AML-193 (cell line): ENCODE measurements at places on chromosomes 5 and 9.
A peak's percentile ranks its signal among the peaks of the same experiment; 100 is the strongest.

DNA sequence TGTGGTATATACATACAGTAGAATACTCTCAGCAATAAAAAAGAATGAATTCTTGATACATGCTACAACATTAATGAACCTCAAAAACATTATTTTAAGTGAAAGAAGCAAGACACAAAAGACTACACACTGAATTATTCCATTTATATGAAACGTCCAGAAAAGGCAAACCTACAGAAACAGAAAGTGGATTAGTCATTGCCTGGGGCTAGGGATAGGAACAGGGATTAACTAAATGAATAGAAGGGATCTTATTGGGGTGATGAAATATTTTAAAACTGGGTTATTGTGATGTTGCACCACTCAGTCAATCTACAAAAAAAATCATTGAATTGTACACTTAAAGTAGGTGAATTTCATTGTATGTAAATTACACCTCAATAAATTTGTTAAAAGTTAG, 326.7 kb downstream of the PIK3R1 start:
- no peak for DNase-seq

GRCh38 chr9:89597711-89598362, 7.0 kb upstream of the GADD45G start:
- DNase-seq, result peak; percentile 45

- no peak for DNase-seq
Observed at GRCh38 chr9:116516456-116516855, 170.6 kb upstream of the TRIM32 start.

- DNase-seq, result no peak
Observed at GRCh38 chr5:92064993-92065392, 681.9 kb upstream of the ARRDC3 start.

DNA sequence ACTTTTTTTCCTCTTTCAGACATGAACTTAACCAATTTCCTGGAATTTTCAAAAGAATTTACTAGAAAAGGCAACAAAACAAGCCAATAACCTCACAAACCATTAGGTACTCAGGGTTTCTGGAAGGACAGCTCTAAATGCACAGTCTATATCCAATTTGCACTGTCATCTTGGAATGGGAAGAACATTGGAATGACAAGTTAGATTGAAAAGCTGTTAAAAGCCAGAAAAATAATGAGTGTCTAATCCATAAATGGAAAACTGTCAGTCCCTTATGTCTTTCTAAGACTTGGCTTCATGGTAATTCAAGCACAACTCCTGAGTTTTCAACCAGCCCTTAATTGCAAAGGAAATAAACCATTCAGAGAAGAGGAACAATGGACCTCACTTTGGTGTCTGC, 105.8 kb upstream of the NTRK2 start:
- no peak for DNase-seq

- no peak for DNase-seq
Observed at GRCh38 chr9:89358376-89358916, 40.1 kb downstream of the SECISBP2 start.

- DNase-seq, result no peak
Observed at GRCh38 chr9:136992819-136993369, 672 bp downstream of the PAXX start.

- peak; percentile 50 for DNase-seq
Observed at GRCh38 chr9:133478851-133479711, at the start of gene SLC2A6. TSS of gene SLC2A6 (minus strand) at chr9:133479099. CDS start at chr9:133479059, 40 bp downstream.

DNA sequence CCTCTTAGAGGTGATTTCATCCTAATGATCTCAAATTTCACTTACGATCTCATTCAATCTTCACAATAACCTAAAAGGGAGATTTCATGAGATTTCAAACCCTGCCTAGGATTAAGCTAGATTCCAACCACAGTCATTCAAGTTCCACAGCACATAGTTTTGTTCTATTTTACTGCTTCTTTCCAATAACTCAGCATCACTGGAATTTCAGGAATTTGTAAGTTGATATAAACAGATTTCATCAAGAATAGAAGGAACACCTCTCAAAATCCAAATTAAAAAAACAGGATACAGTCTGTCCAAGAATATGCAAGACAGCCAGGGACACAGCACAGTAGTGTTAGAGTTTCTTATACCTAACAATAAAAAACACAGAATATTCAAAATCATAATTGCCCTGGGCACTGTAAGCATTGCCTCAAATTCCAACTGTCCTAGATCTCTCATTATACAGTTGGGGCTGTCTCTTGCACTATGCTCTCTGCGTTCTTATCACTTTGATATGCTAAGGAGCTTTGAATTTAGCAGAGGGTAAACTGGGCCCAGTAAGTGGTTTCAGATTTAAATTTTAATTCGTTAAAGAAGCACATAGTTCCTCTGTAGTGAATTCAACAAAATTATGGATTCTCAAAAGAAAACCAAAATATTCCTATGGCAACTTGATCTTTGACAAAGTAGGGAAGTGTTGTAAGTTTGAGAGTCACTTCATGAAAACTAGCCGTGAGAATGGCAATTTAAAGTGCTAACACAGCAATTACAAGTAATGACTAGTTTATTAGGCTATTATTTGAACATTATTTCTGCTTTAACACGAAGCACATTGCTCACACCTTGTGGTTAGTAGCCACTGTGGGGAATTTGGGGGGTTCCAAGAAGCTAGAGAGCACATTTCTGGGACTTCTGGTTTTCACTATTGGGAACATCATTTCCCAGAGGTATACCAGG, 478.6 kb upstream of the C9orf72 start:
- no peak for DNase-seq

GRCh38 chr5:172722327-172722815, 48.6 kb downstream of the DUSP1 start:
- DNase-seq, result no peak

GRCh38 chr5:38446029-38446522, 110.4 kb downstream of the LIFR start:
- no peak for DNase-seq

DNA sequence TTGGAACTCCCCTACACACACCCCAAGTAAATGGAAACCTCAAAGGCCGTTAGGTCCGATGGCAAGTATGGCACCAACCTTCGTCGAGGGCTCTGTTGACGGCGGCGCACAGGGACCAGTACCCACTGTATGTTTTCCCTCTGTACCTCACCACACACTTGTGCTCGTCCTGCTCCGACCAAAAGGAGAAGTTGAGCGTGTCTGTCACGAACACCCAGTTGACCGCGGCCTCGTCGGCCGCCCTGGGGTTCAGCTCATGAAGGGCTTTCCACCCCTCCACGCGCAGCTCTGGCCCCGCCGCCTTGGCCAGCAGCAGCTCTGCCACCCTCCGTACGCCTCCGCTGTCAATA, 24.0 kb downstream of the HNRNPK start:
- no peak for DNase-seq

- DNase-seq, result no peak
Observed at GRCh38 chr9:70117835-70118319, 74.2 kb downstream of the MAMDC2 start.

GRCh38 chr9:116345393-116345792, 191.8 kb downstream of the PAPPA start:
- no peak for DNase-seq

GRCh38 chr5:96829297-96829696, 21.6 kb upstream of the ERAP1 start:
- no peak for DNase-seq

GRCh38 chr5:147564124-147564486, 54.2 kb upstream of the DPYSL3 start:
- no peak for DNase-seq

- no peak for DNase-seq
Observed at GRCh38 chr9:111016016-111016415, 22.3 kb downstream of the LPAR1 start.

DNA sequence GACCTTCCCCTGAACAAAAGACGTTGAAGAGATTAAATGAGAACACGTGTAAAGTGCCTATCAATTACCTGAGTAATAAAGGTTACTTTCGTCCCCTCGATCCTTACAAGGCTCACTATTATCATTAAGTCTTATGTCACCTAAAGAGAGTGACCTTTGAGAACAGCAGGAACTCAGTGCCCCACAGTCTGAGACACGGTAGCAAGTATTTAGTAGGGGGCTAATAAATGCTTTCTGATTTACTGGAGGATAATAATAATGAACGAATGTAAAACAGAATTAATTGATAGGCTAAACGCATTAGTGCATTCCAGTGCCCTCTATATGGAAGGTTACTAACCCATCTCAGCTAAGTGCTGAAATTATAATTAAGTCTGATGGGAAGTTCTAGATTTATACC, 199.9 kb downstream of the FBXL17 start:
- DNase-seq, result no peak

DNA sequence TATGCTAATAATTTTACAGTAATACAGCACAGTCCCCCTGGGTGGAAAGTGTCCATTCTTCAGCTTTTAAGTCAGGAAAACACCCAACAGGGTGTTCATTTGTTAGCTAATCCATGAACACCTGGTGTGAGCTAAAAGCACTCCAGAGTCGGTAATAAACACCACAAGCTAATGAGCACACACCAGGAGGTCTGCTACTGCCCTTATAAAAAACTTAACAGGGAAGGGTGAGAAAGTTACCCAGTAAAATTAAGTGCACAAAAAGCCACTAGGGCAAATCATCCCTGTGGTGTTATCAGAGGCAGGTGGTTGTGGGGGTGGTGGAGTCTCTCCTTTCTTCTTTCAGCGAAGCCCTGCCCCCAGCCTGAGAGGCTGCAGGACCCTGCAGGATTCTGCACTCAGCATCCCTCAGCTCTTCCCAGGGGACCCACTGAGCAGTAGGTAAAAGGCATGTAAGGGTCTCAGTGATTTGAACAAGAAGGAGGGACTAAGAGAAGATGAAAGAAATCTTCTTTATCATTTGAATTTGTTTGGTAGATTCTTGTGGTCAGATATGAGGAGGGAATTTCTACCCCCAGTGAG, 14.4 kb downstream of the GDNF start:
- no peak for DNase-seq

- DNase-seq, result no peak
Observed at GRCh38 chr5:157578079-157578780, 2.7 kb upstream of the ADAM19 start.

DNA sequence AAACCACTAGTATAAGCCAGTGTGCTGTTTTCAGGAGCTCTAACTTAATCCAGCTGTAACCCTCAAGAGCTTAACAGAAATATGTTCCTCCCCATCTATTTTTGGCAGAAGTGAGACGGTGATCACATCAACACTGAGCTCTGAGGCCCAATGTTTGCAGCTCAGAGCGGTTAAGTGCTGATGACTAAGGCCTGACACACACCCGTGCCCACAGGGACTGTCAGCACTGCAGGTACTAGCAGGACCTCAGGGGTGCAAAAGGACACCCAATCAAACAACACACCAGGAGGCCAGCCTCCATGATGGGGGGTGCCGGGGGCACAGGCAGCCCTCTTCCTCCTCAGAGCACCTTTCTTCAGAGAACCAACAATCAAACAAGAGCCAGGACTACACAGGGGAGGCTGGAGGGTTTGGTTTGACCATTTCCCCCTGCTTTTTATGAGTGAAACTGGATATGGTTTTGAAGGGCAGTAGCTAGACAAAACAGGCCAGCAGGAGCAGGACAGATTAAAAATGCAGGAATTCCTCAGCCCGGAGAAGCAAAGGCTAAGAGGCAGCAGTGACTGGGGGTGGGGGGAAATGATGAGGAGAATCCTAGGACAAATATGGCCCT, 61.3 kb downstream of the RAPGEF1 start:
- DNase-seq, result peak; percentile 22

GRCh38 chr9:76605321-76605900, 146.4 kb downstream of the GCNT1 start:
- peak; percentile 31 for DNase-seq

DNA sequence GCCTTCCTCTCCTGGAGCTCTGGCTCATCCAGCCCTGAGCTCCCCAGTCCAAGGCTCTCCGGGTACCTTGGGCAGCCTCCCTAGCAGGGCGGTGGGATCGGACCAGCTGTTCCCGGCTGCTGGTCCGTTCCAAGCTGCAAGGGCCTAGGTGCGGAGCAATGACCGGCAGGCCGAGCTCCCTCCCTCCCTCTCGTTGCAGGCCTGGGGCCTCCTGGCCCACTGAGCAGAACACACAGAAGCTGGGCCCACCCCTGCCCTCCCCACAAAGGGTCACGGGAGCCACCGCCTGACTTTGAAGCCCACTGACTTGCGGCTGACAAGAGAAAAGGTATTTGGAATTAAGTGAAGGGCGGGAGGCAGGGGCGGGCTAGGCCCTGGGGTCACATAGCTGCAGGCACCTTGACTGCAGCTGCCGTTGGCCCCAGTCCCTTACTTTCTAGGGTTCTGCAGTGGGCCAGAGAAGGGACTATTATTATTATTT, 104.7 kb upstream of the IER5L start:
- no peak for DNase-seq

DNA sequence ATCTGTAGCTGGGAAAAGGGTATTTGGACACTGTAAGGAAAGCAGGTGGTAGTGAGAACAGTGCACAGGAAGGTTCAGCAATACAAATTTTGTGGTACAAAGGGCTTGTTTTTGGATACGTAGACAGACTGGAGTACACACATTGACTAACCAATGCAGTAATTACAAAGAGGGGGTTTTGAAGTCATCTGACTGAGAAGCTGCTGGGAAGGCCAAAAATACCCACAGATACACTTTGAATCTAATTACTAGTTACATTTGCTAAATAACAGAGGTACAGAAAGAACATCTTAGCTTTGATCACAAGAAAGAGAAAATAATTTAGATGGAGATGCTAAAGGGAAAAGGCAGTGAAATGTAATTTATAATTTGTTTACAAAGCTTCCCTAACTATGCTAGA, 45.9 kb downstream of the PKD2L2 start:
- no peak for DNase-seq

DNA sequence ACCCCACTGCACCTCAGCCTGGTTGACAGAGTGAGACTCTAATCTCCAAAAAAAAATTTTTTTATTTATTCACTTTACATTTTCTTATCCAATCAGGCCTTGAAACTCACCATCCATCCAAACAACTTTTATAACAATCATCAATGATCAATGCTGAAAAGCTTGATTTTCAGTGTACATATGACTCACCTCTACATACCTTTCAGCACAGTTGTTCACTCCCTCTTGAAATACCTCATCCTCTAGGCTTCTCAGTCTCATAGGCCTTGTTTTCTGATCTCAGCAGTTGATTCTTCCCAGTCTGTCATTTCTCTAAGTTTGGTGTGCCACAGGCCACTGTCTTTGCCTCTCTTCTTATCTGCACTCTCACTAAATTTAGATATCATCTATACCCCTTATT, 36.2 kb downstream of the GRIN3A start:
- no peak for DNase-seq

DNA sequence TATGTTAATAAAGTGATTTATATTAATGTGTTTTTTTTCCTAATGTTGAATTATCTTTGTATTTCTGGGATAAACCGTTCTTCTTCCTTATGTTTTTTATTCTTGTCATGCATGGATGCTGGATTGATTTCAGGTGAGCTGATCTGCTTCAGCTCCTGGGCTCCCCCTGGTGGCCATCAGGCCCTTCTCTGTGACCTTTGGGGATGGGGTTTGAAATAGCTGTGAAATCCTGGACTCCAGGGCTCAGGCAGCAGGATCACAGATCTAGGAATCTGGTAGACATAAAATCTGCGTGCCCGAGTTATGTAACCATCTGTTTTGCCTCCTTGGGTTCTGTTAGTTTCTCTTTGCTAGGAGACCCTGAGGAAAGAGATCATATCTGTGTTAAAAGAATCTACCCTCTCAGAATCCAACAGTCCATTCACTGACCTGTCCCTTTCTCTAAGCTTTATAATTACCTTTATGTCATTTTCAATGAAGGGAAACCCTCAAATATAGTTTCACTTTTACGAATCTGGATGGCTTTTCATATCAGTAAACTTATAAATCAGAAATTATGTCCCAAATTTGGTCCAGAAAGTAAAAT, 12.2 kb upstream of the OR13J1 start:
- DNase-seq, result peak; percentile 39
